ENCODE measurements at places on chromosomes 4 and X.

DNA sequence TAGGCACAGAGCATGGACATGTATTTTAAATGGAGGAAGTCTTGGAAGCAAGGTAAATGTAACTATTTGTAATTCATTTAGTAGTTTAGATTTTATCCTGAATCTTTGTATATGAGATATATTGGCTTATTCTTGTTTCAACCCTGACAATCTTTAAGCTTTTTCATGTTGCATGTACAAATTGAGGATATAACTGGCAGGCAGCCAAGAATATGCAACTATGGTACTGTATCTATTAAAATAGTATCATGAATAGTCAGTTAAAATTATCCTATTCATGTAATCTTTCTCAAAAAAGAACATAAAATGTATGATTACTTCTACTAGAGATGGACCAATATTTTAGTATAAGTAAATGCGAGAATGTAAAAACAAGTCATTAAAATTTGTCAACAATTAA is 1141.5 kb downstream of the PCDH18 start:
- DNase-seq = no peak

GRCh38 chr4:15636818-15637217 is 18.3 kb downstream of the FBXL5 start:
- no peak for DNase-seq

- no peak for DNase-seq
Observed at GRCh38 chrX:108412783-108413182, 25.4 kb downstream of the COL4A6 start.

GRCh38 chr4:79233820-79234219 is 92.0 kb downstream of the NAA11 start:
- no peak for DNase-seq

- DNase-seq = no peak
Observed at GRCh38 chr4:22427675-22428074, 88.2 kb downstream of the ADGRA3 start.

Measured in activated CD4-positive, alpha-beta T cell treated with anti-CD3 and anti-CD28 coated beads, Interleukin-2, amount 50 U/mL, for 1 hour (primary cell).